Non-pigmented ciliary epithelial cell (primary cell): ENCODE measurements at places on chromosomes 1 and 21.

GRCh38 chr1:205481629-205482151 is 22.8 kb upstream of the CDK18 start:
- DNase-seq, result no peak

- DNase-seq, result no peak
Observed at GRCh38 chr1:36879613-36880012, 154.7 kb downstream of the GRIK3 start.

GRCh38 chr21:32816261-32816660 is 44.7 kb upstream of the PAXBP1 start:
- DNase-seq, result no peak

- DNase-seq, result no peak
Observed at GRCh38 chr1:30532621-30533020, 190.8 kb downstream of the MATN1 start.
